ENCODE measurements at places on chromosomes 12 and 14.

- ATAC-seq: no peak
Measured at GRCh38 chr14:75449036-75449435, 21.2 kb downstream of the JDP2 start.

DNA sequence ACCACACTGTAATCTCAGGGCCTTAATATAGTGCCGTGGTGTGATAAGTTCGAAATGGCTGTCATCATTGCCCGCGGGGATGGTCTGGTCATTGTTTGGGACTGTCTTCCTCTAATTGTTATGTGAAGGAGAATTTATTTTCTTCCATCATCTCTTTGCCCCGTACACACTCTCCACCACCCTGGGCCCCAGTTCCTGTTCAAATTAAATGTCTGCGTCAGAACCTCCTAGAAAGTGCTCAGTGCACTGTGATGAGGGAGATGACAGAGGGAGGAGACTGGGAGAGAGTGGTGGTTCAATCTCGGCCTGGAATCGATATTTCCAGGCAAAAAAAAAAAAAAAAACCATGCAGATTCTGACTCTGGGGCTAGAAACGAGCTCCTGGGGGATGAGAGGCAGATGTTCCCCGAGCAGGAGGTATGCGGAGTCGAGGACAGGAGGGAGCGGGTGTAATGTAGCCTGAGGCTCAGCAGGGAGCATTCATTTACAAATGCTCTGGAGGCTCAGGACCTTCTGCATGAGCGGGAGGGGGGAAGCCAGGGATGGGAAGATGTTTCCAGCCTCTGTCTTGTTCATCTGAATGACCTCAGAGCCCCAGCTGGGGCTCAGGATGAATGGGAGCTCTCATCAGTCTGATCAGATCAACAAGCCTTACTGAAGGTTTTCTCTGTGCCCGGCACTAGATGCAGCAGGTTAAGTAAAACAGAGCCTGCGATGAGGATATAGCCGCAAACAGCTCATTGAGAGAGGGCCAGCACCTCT is 219.5 kb downstream of the TBX5 start:
- ATAC-seq: peak; percentile 86

DNA sequence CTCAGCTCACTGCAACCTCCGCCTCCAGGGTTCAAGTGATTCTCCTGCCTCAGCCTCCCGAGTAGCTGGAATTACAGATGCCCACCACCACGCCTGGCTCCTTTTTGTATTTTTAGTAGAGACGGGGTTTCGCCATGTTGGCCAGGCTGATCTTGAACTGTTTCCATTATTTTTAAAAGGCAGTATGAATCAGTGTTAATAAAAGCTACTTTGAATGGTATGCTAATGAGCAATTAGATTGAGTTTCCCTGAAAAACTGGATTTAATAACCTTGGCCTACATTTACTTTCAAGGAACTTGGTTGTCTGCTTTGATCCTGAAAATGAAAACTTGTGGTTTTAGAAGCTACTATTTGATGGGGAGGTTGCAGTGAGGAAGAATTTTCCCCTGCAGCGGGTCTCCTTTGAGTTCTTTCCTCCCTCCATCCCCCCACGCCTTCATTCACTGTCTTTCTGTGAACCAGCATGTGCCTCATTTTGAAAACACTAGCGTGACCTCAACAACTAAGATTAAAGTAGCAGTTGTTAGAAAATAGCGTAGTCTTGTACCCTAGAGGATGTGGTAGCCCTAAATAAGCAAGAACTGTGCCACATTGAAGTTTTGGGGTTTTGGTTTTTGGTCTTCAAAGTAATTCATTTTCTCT is 17.8 kb upstream of the RPS6KA5 start:
- ATAC-seq: no peak

DNA sequence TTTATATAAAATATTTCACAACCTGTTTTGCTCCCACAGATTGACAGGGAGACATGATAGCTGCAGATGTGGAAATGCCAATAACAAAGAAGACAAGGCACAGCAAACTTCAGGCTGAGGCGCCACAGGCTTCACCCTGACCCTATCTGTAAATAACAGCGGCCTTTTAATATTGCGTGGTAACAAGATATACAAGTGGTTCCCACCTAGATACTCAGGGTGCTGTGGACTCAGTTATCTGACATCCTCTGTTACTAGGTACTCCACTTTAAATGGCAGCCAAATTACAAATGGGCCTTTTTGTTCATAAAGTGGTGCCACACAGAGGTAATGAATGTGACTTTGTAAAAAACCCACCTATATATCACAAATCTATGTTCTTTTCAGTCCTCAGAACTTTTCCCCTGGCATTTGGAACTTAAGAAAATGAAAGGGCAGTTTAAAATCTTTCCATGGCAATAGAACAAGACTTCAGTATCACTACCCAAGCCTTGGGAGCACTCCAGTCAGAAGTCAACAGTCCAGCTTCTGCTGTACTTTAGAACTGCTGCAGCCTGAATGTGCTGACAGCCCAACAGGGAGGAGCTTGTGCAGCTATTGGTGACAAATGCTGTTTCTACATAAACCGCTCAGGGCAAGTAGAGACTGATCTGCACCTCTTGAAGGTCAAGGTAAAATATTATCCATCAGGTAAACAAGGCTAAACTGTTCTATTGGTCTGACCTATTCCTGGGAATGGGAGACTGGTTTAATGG is 86.2 kb upstream of the DCD start:
- ATAC-seq: peak; percentile 66

DNA sequence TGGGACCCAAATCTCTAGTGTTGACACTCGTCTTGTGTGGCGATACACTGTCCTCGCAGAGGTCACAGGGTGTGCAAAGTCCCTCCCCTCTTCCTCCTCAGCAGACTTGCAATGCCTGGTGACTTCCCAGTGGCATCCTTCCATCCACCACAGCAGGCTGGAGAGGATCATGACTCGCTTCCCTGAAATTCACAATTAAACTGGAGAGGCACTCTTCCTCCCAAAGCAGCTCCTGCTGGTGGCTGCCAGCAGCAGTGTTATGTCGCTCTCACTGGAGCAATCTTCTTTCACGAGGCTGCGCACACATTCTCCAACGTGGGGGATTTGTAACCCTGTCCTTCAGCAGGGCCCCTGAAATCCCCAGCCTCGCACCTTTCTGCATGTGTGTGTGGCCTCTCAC is 145.2 kb upstream of the TMCC3 start:
- ATAC-seq: peak; percentile 61

Data from motor neuron (in vitro differentiated cells).